ENCODE measurements at places on chromosomes 16 and 17. TPM values are rescaled to one million over a fixed set of nuclear protein-coding genes. Genes with fewer than 3 reads are reported as not detected.

Gene GINS2
- 14.4 TPM for total RNA-seq

Gene KCNJ12
- 0.61 TPM for total RNA-seq

Gene ABCC6
- 1.4 TPM for total RNA-seq

Gene SPEM3
- total RNA-seq = not detected

Gene CIITA
- total RNA-seq = 0.15 TPM

Gene ESRP2
- total RNA-seq = 0.15 TPM

Gene TMEM88
- total RNA-seq = 27.0 TPM

Gene EVPLL
- not detected for total RNA-seq

Gene KRTAP9-2
- not detected for total RNA-seq

Gene TCAP
- total RNA-seq = 0.15 TPM

Gene REXO5
- 9.1 TPM for total RNA-seq

Gene INTS2
- total RNA-seq = 24.9 TPM

Gene CDH8
- not detected for total RNA-seq

Gene IL34
- total RNA-seq = 1.4 TPM

Gene VPS25
- total RNA-seq = 61.4 TPM

Gene RNF222
- not detected for total RNA-seq

Gene KRT9
- not detected for total RNA-seq

Gene SLC16A3
- 120 TPM for total RNA-seq

Gene RUNDC3A
- not detected for total RNA-seq

Gene COPRS
- 92.3 TPM for total RNA-seq

Gene HSPB9
- not detected for total RNA-seq

Gene RMI2
- 10.1 TPM for total RNA-seq

Gene NETO2
- total RNA-seq = 31.2 TPM

Gene CRYBA1
- total RNA-seq = not detected

Gene HOXB2
- 3.3 TPM for total RNA-seq

Gene RNF227
- 0.65 TPM for total RNA-seq

Gene NT5M
- total RNA-seq = 2.1 TPM

Gene HLF
- not detected for total RNA-seq

Gene EXOC3L1
- total RNA-seq = 29.9 TPM

Gene SPN
- total RNA-seq = not detected

Gene RPL38
- total RNA-seq = 478 TPM
